Activated CD8-positive, alpha-beta memory T cell treated with anti-CD3 and anti-CD28 coated beads for 4 hours (primary cell): ENCODE measurements at places on chromosomes 11 and 22.

GRCh38 chr11:121479698-121480238, 27.0 kb upstream of the SORL1-AS1 start:
- no peak for DNase-seq

- no peak for DNase-seq
These were observed 149.6 kb downstream of the C11orf91 start for GRCh38 chr11:33551051-33551450.

DNA sequence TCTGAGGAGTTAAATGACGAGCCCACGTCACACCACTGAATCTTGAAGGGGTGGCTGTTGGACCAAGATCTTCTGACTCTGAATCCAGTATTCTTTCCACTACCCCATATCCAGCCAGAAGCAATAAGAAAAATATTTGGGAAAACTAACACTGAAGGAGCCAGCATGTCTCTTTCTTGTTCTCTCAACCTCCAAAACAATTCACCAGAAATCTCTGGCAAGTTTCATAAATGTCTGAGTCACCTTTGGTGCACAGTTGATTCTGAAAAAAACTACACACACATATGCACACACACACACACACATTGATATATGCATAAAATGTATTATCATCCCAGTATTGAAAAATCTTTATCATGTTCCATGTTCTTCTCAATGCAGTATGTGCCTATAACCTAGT, 104.3 kb upstream of the BLID start:
- DNase-seq = no peak

DNA sequence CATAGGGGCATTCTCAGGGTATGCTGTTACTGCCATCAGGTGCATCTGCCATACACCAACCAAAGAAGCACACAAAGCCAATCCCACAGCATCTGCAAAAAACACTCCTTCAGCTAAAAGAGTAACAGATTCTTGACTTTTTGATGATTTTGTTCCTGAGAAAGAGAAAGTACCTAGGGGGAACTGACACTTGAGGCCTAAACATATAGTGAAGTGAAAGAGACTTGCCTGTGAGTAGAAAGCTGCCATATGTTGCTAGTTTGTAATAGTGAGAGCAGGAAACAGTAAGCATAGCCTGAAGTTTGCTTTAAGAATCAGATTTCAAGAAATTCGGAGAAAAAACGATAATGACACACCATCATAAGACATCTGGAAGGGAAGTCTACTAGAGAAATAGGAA, 97.9 kb upstream of the CTSC start:
- no peak for DNase-seq

GRCh38 chr11:77503006-77503405, 29.1 kb upstream of the PAK1 start:
- DNase-seq = no peak

DNA sequence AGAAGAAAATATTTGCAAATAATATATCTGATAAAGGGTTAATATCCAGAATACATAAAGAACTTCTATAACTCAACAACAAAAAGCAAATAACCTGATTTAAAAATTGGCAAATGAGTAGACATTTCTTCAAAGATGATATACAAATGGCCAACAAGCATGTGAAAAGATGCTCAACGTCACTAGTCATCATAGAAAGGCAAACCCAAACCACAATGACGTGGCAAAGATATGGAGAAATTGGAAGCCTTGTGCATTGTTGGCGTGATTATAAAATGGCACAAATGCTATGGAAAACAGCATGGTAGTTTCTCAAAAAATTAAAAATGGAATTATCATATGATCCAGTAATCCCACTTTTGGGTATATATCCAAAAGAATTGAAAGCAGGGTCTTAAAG, 466.3 kb downstream of the TBC1D22A start:
- no peak for DNase-seq

DNA sequence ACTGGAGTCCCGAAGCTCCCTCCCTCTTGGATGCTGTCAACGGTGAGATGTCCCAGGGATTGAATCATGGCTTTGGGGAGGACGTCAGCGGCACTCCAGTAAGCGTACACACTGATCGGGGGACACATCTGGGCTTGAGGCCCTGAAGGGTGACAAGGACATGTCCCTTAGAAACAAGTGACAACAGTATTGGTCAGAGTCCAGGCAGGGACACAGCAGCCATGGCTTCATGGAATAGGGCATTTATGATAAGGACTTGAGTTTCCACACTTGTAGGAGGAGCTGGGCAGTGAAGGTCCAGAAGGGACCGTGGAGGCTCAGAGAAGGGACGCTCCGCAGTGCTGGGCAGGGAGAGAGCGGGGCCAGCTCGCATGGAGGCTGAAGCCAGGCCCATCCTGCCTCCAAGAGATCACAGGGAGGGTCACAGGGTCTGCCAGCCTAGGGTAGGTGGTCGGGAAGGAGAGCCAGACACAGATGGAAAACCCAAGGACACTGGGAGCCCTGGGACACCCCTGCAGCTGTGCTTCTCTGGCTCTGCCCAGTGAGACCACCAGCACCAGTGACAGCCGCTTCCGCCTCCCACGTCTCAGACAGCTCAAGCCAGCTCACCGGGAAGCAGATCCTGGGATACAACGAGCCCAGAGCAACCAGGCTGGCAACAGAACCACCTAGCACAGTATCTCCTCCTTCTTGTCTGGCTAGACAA, 22.9 kb upstream of the RFPL3 start:
- no peak for DNase-seq

DNA sequence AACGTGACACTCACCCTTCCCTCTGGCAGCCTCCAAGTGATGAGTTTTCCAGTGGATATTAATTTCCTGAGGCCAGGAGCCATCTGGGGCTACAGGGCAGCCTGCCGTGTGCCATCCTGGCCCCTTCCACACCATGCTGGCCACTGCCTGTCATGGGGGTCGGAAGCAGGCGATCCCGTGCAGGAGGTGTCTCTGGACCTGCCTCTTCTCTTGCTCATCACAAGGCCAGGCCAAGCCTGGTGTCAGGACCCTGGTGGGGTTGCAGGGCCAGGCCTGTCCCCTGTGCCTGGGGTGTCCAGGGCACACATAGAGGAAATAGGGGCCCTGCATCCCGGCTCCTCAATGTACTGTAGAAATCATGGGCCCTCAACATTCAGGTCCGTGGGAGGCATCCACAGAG, 3.6 kb downstream of the KRTAP5-3 start:
- no peak for DNase-seq

- no peak for DNase-seq
These were observed 907 bp downstream of the SLC15A3 start for GRCh38 chr11:60950933-60951605.

DNA sequence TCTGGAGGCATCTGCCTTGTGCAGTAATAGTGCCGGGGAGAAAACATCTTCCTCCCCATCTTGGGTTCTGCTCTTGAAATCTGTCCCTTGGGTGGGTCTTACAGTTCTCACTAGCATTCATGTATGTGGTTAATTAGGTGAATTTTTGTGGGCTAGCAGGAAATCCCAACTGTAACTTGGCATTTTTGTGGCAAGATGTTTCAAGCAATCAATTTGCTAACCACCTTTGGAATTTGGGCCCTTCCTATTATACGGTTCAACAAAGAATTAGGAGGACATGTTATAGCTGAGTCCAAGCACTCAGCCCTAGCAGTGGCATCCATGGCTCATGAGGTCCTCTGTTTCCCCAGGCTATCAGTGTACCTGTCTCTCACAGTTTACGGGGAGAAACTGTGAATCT, 89.1 kb upstream of the MTNR1B start:
- no peak for DNase-seq

DNA sequence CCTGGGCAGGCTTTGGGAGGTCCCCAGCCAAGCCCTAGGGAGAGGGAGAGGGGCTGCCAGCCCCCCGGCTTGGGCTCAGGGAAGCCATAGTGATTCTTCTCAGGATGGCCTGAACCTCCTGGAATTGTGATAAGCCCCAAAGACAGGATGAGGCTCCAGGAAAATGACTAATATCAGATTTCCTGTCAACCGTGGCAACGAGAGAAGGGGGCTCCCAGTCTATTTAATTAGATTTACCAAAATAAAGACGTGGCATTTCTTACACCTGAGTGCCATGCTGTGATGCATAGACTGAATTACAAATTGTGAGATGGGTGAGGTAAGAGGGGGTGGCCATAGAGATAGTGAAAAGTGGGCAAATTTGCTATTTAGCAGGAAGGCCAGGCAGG, 20.4 kb downstream of the SERPINH1 start:
- no peak for DNase-seq

DNA sequence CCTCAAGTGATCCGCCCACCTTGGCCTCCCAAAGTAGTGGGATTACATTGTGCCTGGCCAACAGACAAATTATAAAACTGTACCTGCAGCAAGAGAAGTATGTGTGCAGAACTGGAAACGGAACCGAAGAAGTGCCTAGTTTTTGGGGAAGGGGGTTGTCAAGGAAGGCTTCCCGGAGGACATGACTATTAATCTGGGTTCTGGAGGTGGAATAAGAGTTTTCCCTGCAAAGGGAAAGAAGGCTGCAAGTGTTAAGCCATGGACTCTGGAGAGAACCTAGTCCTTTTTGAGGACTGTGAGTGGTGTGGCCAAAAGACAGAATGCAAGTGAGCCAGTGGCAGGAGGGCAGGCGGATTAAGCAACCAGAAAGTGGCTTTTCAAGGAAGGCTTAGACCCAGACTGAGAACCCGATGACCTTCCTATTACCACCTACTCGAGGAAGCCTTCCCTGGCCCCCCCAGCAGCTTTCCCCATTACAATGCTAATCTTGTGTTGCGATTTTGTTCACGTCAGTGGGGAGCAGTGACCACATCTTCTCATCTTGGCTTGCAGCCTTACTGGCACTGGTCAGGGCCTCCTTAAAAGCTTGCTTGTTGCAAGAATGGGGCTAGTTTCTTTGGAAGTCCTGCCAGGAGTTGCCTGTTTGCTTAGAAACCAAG, 5.7 kb upstream of the SEPTIN3 start:
- DNase-seq = no peak

- no peak for DNase-seq
These were observed 1.9 kb downstream of the ARFGAP3 start for GRCh38 chr22:42855211-42855610.

- DNase-seq = no peak
These were observed 308.5 kb downstream of the ST3GAL4 start for GRCh38 chr11:126663749-126664592.

DNA sequence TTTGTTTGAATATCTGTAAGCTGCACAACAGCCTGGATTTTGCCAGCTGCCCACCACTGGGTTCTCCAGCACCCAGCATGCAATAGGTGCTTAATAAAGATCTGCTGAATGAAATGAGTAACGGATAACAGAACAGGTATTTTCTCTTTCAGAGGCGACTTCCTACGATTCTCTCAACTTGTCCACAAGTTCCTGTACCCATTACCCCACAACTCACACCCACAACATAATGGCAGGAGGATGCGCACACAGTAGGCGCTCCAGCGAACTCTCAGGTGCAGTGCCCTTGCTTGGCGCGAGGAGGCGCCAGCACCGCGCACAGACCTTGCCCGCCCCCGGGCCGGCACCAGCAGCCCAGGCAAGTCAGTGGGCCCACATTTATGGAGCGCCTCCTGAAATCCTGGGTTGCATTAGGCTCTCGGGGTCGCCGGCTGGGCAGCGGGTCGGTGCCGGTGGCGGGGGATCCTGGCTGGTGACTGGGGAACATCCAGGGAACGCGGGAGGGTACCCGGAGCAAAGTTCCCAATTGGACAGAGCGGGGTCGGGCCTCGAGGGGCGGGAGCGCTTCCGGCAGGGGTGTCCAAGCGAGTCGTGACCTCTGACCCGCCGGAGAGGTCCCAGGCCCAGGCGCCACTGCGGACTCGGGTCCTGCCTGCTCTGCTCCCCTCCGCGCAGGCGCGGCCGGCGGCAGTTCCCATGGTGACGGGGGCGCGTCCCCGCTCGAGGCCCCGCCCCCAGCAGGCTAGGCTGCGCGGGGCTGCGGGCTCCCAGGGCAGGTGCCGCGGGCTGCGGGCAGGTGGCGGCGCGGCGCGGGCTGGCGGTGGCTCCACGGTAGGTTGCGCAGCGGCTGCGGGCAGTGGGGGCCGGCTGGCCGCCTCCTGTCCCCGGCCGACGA, at the start of gene KIAA1671:
Gene KIAA1671, plus strand, starts transcription at position 775 of the 895 bp plus-strand sequence. CDS start 75,284 bp downstream, outside the sequence.
- DNase-seq = peak; percentile 64
